ENCODE measurements at places on chromosomes 5 and 9. TPM values are rescaled to one million over a fixed set of nuclear protein-coding genes. Genes with fewer than 3 reads are reported as not detected.
A peak's percentile ranks its signal among the peaks of the same experiment; 100 is the strongest.

Gene C6
- 3.8 TPM for polyA plus RNA-seq

Gene CCNB1
- 101 TPM for polyA plus RNA-seq

Gene GNPDA1
- polyA plus RNA-seq = 66.7 TPM

Gene DMGDH
- polyA plus RNA-seq = 24.9 TPM

Gene OLFML2A
- 21.4 TPM for polyA plus RNA-seq

Gene NDFIP1
- polyA plus RNA-seq = 135 TPM

- DNase-seq = no peak
Observed at GRCh38 chr5:50365426-50366251, 75.4 kb downstream of the EMB start.

DNA sequence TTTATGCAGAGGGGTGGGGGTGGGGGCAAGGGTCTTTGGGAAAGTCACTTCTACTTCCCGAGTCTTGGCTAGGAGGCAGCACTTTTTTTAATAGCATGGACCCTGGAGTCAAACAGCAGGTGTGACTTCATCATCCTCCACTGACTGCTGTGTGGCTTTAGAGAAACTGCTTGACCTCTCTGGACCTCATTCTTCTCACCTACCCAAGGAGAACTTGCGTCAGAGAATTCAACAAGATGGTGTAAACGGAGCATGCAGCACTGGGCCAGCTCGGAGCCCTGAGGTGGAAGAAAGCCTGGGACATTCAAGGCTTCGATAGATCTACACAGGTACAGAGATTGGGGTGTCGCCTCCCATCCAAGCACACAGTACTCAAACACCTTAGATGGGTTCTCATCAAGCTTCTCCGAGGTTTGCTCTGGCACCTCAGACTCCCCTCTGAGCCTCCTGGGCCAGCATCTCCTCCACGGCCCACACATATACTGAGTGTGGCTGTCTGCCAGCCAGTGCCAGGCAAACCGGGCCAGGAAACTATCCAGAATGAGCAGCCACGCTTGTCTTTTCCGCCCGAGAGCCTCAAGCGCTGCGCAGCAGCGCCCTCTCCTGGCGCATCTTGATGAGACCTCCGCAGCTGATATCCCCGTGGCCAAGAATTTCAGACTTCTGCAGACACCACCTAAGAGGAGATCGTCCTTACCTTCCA is 4.6 kb upstream of the SLC25A48 start:
- DNase-seq = peak; percentile 56

DNA sequence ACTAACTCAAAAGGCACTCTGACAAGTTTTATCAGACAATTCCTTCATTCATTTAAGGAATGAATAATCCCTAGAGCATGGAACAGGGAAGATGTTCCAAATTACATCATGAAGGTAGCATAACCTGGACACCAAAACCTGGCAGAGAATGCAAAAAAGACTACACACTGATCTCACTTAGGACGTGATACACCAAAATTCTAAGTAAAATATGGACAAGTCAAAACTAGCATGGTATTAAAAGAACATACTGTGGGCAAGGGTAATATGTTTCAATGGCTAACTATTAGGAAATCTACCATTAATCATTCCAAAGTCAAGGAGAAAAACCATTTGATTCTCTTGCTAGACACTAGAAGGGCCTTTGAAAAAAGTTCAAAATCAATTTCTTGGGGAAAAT is 176.5 kb downstream of the HSPA4 start:
- DNase-seq = no peak

GRCh38 chr5:64869419-64869818 is 100.7 kb downstream of the CWC27 start:
- no peak for DNase-seq

DNA sequence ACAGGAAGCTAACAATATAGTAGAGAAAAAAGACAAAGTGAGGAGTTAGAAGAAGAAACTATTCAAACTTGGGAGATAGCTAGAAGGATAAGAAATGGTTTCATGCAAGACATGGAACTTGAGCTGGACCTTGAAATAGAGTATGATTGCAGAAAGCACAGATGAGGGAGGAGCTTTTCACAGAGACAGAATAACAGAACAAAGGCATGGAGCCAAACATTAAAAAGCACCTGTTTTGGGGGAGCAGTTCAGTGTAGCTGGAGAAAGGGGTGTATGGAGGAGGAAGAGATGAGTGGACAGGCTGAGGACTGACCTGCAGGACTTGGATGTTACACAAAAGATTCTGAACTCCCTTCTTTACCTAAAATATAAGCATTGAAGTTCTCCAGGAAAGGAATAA is 25.2 kb downstream of the DTWD2 start:
- DNase-seq = no peak

GRCh38 chr5:115948091-115948534 is 14.2 kb upstream of the LVRN start:
- DNase-seq = no peak

DNA sequence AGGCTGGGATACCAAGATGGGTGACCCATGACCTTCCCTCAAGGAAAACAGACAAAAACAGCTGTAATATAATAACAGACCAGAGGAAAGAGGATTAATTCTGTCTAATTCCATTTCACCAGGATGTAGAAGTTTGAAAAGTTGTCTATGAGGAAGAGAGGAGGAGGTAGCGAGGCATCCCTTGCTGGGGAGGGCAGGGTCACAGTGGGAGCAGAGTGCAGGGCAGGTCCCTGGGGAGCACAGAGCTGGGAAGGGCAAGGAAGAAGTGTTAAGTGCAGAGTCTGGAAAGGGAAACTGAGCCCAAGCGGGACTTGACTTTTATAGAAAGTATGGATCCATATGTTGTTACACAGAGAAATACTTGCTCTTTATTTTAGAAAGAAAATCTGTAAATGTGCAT is 210.6 kb downstream of the CD180 start:
- no peak for DNase-seq

DNA sequence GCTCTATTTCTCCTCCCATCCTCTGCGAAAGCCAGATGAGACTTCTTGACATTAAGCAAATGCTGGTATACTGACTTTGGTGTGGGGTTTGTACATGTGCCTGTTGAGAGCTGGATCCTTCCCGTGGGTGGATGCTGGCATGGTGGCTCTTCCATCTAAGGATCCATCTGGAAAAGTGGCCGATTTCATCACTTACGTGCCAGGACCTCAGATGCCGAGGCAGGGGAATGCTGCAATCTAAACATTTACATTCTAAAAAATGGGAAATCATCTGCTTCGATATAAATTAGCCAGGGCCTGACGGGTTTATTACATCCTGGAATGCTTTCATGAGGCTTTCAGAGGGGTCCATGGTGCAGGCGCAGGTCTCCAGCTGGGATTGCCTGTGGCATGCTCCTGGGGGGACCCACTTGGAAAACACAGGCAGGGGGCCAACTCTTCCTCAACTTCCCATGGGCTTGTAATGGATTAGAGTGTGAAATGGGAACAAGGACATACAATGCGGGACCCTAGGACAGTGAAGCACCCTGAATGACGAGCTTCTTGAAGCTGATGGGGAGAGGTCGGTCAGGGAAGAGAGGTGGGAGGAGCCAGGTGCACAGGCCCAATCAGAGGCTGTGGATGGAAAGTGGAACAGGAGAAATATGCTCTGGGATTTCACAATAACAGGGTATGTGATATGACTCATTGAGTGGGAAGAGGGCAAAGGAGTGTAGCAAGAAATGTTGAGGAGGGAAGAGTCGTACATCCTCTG is 105.5 kb upstream of the PITX1 start:
- DNase-seq = no peak

DNA sequence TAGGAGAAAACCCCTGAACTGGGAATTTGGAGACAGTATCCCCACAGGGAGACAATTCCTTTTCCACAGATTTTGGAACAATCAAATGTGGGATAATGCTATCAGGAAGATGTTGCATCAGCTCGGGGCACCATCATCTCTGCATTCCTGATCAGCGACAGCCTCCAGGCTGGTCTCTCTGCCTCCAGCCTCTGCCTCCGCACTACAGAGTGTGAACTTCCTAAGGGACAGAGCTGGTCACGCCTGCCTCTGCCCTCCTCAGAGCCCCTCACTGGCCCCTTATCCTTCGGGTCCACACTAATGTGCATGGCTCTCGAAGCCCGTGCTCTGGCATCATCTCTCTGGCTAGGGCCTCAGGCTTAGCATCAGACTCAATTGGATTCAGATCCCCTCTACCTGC is 8.6 kb downstream of the FOXI1 start:
- DNase-seq = no peak

DNA sequence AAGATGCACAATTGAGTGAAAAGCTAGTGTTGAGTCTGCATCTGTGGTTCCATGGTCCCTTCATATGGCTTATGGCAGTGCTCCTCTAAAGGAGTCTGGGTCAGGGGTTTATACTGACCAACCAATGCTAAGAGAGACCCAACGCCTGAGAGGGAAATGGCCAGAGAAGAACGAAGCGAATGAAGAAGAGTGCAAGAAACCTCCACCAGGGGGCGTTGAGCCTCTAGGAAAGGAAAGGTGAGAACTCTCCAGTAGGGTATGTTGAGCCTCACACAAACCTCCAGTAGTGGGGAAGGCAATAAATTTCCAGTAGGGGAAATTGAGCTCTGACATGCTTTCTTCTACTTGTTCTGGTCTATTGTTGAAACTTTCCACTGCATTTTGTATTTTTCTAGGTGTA is 470.6 kb downstream of the PRDM9 start:
- no peak for DNase-seq

- no peak for DNase-seq
Observed at GRCh38 chr9:20437476-20437875, 184.8 kb downstream of the MLLT3 start.

GRCh38 chr5:118435131-118435530 is 553.2 kb downstream of the DTWD2 start:
- no peak for DNase-seq

GRCh38 chr9:116471093-116471906 is 215.8 kb upstream of the TRIM32 start:
- DNase-seq = peak; percentile 84

- DNase-seq = no peak
Observed at GRCh38 chr5:68299105-68299504, 83.5 kb downstream of the PIK3R1 start.

DNA sequence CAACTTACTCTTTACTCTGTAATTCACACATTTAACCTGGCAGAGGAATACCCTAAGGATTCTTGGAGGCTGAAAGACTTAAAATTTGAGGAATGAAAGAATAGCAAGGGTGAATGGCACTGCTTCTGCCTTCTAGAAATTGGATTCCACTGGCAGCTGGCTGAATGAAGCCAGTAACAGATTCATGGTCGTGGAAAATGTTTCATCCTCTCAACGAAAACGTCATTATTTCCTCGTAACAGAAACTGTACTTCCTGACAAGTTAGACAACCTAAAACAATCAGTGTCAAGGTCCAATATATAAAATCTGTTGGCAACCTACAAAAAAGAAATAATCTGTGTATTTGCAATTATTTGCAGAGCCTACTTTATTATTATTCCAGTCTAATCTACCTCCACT is 39.7 kb downstream of the BNC2 start:
- DNase-seq = no peak

DNA sequence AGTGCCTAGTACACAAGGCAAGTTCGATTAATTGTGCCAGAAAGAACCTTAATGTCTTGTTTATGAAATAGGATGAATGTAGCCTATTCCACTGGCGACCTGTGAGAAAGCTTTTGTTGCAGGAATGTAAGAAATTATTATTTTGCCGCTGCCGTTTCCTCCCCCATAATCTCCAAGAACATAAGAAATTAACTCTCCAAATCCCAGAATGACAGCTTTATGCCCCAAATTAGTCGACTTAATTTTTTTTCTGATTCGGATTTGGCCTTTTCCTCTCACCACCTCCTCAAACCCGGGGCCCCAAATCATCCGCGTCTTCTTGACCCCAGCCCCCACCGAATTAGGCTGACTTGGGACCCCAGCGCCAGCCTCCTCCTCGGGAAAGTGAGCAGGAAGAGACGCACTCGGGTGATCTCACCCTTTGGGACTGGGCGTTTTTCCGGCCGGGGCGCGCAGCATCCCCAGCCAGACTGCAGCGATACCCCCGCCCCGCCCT is 682 bp upstream of the SPTAN1 start:
- no peak for DNase-seq

DNA sequence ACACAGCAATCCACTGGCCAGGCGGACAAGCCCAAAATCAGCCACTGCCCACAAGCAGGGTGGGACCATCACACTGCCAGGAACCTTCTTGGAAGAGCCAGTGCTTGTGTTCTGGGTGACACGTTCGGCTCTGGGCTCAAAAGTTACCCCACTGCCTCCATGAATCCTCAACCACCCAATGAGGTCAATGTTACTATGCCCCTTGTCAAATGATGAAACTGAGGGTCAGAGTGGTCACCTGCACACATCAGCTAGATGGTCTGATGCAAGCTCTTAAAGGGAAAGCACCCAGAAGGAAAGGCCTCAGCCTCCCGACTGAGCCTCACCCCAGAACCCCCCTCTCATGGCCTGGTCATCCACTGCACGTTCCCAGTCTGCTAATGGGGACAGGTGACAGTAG is 114.8 kb downstream of the VAV2 start:
- no peak for DNase-seq

DNA sequence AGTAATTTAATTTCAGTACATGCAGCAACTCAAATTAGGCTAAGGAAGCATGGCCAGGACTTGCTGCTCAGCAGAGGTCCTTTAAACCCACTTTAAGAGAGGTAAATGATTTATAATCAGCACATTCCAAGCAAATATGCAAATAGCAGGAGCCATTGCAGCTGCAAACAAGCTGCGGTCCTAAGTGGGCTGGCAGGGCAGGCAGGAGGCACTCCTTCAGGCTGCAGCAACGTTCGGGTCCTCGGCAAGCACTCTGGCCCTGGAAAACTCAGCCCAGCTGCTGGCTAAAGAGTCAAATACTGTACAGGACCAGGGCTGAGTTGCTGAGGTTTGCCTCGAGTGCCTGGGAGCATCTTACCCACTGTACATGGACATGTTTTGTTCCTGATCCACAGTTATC is 126.9 kb downstream of the FSTL4 start:
- no peak for DNase-seq

- DNase-seq = no peak
Observed at GRCh38 chr5:149807176-149807575, 77.1 kb downstream of the PPARGC1B start.

DNA sequence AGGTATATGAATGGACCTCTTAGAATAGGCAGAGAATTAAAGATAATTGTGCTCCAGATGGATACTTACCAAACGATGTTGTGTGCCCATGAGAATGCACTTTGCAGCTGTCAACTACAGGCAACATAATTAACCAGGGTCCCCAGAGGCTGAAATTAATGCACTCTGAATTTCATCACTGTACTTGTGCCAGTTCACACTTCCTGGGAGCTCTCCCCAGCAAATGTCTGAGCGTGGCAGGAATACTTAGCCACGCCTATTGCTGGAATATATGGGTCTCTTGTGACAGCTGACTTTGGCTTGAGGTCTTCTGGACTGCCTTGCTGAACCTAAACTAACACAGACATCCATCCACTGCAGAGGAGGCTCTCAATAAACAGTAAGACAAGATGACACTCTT is 11.9 kb upstream of the C1QTNF2 start:
- no peak for DNase-seq

All from right renal cortex interstitium (tissue), 3 donors.